ENCODE measurements at places on chromosomes 3 and 15.
A peak's percentile ranks its signal among the peaks of the same experiment; 100 is the strongest.

DNA sequence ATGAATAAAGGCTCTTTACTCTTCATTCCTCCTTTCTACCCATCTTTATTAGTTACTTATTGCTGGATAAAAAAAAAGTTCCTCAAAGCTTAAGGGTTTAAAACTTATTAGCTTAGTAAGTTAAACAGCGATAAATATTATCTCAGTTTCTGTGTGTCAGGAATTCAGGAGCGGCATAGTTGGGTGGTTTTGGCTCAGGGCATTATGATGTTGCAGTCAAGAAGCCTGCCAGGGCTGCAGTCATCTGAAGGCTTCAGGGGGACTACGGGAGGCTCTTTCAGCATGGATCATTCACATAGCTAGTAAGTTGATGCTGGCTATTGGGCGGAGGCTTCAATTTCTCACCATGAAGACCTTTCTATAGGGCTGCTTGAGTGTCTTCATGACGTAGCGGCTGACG is 1.9 kb upstream of the DLG1 start:
- no peak for DNase-seq

- DNase-seq, result no peak
These were observed 246.4 kb upstream of the TLE3 start for GRCh38 chr15:70343961-70344621.

DNA sequence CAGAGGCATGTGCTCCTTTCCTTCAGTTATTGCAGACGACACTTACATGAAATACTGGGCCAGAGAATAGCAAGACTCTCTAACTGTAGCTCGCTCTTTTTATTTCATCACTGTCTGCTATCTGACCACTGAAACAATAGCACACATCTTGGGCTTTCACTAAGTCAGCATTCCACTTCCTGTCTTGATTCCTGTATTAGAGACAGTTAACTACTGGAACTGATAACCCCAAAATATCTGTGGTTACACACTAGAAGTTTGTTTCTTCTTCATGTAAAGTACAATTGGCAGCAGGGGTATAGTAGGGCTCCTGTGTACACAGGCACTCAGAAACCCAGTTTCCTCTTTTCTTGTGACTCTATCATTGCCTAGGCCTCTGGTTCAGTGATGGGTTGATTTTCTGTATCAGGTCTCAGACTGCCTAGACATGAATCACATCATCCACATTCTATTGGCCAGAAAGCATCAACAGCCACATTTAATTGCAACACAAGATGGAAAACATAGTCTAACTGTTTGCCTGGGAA is 230.2 kb upstream of the CD96 start:
- DNase-seq, result peak; percentile 45

GRCh38 chr3:152328841-152329240 is 60.1 kb downstream of the MBNL1 start:
- DNase-seq, result peak; percentile 85

- peak; percentile 54 for DNase-seq
These were observed 51.0 kb downstream of the ZDHHC19 start for GRCh38 chr3:196159952-196160804.

GRCh38 chr15:44694416-44694815 is 16.7 kb downstream of the PATL2 start:
- DNase-seq, result peak; percentile 30

DNA sequence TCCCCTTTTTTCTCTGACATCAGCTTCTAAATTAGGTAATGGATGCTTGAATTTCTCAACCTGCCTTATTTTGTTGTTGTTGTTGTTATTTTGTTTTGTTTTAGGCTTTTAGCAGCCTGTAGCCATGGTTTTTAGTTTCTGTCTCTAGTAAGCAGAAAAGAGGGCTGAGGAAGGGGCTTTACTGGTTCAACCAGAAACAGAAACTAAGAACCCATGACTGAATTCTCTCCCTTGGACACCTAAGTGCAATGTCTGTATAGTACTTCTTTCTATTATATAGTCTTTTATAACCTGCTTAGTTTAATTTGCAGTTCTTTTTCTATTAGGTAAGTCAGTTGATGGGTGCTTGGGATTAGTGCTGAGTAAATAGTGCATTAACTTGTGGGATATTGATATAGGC is 129.0 kb downstream of the BBX start:
- DNase-seq, result no peak

DNA sequence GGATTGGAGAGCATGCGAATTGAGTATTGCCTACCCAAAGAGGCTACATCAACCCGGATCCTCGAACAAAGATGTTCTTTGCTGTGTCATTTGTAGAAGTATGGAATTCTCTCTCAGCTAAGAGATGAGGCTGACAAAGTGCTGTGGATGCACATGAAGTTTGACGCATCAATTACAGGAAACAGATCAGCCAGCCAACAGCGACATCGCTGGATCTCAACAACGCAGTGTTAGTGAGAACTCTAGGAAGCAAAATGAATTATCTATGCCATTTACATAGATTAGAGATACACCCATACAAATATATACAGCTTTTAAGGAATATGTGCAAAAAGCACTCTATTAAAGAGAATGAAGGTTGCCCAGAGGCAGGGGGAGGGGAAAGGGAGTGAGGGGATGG is 160.6 kb upstream of the RGMA start:
- no peak for DNase-seq

DNA sequence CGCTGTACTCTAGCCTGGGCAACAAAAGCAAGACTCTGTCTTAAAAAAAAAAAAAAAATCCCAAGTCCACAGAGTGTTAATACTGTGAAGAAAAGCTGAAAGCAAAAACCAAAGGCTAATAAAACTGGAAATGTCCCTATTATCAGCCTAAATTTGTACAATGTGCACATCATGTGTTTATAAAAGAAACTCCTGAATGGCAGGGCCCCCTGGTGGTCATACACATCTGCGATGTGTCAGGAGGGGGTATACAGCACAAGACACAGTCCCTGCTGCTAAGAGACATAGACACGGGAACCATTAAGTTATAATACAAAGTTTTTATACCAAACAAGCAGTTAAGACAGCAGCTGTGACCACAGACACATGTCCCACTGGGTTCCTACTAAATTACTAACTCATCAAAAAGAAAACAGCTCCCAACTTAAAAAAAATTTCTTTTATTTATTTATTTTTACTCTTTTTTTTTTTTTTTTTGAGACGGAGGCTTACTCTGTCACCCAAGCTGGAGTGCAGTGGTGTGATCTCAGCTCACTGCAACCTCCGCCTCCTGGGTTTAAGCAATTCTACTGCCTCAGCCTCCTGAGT is 31.0 kb downstream of the IDH2 start:
- DNase-seq, result peak; percentile 83

DNA sequence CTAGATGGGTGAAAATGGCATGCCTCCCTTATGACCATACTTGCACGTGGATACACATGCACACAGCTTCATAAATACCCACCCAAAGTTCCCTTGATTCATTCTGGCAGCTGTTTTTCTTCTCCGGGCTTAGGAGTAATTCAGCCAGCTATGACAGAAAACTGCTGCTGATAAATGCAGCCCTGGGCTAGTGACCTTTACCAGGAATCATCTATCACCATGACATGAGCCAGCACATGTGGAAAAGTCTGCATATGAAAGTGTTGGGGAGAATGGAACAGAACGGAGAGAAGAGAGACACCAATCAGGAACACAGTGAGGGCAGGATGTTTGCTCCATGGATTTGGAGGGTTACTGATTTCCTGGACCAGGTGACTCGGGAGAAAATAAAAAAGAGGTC is 706.3 kb downstream of the PDCD6IP start:
- DNase-seq, result no peak

DNA sequence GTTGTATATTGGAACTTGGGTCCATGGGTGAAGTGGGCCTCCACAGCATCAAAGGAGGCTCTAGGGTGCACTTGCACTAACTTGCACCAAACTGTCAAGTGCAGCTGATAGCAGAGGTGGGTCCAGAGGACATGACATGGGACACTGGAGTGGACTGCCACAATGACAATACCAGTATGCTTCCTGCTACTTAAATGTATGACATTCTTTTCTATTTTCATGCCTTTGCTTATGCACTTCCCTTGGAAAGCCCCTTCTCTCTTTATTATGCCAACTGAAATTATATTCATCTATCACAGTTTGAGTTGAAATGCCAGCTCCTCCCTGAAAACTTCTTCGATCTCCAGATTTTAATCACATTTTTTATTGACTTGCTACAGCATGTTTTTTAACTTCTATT is 101.8 kb downstream of the CFAP20DC start:
- no peak for DNase-seq

DNA sequence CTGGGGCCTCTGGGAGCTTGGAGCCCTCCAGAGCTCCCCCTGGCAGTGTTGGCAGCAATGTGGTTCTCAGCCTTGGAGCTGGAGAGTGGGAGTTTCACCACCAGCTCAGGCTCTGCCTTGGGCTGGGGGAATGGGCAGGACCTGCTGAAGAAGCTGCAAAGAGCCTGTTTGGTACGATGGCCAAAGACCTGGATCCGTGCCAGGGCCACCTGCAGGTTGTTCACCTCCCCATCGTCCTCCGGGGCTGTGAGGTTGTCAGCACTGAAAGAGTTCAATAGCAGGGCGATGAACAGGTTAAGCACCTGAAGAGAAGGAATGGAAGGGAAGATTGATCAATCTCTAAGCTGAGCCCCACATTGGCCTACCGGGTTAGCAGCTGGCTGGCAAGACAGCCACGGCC is 77.3 kb upstream of the SCN5A start:
- no peak for DNase-seq

GRCh38 chr3:133986311-133986710 is 43.4 kb downstream of the SLCO2A1 start:
- no peak for DNase-seq

GRCh38 chr3:174278094-174278493 is 581.0 kb upstream of the NAALADL2 start:
- DNase-seq, result no peak

GRCh38 chr3:158790901-158791589 is 10.8 kb upstream of the MFSD1 start:
- peak; percentile 77 for DNase-seq

DNA sequence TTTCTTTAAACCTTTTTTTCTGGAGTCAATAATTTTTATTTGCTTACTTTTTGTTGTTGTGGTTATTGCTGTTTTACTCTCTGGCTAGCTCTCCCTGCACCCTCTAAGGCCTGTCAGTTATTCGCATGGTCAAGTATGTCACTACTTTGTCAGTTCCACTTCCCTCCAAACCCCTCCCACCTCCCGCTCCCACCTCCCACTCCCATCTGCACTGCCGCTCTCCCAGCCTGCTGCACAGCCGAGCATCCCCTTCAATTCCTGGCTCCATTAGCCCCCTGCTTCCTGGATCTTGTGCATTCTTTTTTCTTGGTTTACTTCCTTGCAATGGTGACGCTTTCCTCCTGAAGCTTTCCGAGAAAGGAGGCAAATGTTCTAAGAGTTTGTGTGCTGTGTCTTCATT is 218.0 kb downstream of the XXYLT1 start:
- no peak for DNase-seq

- no peak for DNase-seq
These were observed 425.4 kb upstream of the TPRG1 start for GRCh38 chr3:188746291-188746783.

DNA sequence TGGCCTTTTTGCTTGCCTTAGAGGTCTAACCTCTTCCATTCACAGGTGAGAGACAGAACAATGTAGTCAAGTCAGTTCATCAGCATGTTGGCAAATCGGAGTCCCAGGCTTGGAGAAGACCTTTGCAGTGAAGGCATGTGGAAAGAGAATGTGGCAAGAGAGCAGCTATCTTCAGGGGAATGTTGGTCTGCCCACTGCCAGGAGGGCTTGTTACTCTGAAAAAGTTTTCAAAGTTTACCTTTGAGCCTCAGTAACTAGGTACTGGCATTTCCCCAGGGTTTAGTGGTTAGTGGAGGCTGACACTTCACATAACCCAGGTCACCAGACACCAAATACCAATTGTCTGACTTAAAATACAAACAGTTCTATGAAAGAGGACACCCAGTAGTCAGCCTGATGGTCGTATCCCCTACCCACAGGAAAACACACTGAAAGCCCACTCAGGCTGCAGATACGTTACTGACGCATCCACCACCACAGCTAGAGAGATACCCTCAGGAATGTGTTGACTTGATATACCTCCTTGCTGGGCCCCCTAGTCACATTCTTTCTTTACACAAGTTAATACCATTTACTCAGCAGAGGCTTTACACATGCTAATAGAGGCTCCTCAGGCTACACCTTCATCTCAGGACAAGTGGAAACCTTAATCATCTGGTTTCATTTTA is 9.7 kb upstream of the ARID3B start:
- DNase-seq, result peak; percentile 54

GRCh38 chr3:131899021-131899420 is 135.8 kb downstream of the CPNE4 start:
- no peak for DNase-seq

DNA sequence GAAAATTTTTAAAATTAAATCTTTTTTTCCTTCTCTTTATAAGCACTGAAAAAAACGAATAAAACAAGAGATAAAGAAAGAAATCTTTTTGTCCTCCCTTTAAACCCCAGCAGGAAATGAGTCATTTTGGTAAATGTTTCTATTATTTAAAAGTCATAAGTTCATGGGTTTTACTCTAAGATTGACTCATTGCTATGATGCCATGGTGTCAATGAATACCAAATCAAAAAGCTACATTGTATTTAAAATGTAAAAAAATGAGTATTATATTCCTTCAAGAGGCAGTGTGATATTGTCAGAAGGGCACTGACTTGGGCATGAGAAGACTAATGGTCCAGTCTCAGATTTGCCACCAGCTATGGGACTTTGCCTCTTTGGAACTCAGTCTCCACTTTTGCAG is 303.4 kb upstream of the DNAJC19 start:
- no peak for DNase-seq

DNA sequence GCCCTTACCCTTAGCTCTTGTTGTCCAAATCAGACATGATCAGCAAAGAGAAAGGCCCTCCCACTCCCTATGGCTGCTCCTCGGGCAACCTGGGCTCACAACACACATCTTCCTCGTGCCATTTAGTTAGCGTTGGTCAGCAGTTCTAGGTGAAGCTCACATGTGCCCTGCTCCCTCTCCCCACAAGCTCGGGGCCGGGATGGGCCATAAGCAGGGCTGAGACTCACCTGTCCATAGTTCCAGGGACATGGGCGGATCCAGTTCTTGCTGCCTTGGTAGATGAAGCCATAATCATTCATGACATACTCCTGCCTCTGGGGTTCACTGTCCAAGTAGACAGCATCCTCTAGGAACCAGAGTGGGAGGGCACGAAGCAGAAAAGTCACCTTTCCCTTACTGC is 10.4 kb downstream of the TGM5 start:
- DNase-seq, result no peak

GRCh38 chr3:39166134-39166710 is 12.8 kb upstream of the CSRNP1 start:
- peak; percentile 92 for DNase-seq
